NCI-H2081 treated with DMSO at 0.1 percent for 48 hours (cell line): ENCODE measurements at places on chromosomes 12 and 14.

DNA sequence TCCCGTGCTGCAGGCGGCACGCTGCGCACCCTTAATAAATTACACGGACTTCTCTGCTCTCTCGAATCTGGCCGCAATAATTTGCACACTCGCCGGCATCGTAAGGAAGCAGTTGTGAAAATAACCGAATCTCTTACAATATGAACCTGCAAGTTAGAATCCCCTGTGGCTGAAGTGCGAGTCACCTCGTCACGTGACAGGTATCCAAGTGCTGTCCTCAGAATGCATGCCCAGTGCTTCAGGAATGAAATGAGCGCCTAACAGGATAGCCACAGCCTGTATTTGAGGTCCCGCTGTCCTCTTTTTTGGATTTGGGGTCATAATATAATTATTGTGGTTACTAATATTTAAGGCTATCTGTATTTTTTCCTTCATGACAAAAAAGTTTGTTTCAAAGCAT, 82.0 kb downstream of the VWF start:
- DNase-seq, result no peak

DNA sequence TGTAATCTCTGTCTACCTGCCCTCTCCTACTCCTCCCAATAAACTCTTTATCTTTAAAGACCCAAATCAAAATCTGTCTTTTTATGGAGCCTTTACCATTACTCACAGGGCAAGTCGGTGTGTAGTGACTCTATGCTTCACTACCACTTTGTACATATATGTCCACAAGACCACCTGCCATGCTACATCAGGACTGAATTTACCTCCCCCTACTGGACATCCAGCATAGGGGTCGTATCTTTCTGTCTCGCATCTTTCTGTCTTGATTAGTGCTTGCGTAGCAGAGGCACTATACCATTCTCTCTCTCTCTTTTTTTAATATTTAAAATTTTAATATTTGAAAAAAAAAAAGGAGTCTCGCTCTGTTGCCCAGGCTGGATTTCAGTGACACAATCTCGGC, 587.5 kb downstream of the SOX5 start:
- DNase-seq, result no peak

DNA sequence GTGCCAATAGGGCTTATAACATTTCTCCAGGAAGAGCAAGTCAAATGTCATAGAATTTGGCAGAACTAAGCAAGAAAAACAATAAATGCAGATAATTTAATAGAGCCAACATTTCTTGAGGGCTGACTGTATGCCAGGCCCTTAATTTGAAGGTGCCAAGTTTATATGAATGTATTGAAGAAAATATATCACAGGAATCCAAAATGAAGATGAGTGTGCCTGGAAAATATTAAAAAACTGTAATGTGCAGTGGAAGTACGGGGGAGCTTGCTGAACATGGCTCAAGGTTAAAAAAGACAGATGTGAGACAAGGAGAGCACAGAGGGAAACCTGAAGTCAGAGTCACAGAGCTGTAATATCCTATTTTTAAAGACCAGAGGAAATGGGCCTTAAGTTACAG, 16.4 kb downstream of the NR1H4 start:
- DNase-seq, result no peak

GRCh38 chr12:32490801-32491200, 91.4 kb downstream of the FGD4 start:
- DNase-seq, result no peak

- no peak for DNase-seq
These were observed 21.8 kb upstream of the DCN start for GRCh38 chr12:91204421-91204820.

DNA sequence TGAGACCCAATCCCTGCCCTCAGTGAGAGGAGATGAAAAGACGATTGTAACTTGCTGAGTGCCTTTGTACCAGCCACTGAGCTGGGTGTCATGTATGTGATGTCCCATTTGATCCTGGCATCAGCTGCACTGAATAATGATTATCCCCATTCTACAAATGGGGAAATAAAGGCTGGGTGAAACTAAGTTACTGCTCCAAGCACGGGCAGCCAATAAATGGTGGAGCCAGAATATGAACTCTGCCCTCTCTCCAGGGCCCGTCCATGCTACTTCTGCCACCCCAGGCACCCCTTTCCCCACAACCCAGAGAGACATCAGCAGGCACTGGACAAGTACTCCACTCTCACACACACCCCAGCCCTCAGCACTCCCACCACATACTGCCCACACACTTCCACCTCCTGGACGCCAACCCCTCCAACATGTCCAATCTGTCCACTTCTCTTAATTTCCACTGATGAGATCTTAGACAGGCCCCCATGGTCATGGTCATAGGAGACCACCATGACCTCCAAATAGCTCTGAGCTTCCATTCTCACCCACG, 115.8 kb downstream of the DICER1 start:
- DNase-seq, result no peak

DNA sequence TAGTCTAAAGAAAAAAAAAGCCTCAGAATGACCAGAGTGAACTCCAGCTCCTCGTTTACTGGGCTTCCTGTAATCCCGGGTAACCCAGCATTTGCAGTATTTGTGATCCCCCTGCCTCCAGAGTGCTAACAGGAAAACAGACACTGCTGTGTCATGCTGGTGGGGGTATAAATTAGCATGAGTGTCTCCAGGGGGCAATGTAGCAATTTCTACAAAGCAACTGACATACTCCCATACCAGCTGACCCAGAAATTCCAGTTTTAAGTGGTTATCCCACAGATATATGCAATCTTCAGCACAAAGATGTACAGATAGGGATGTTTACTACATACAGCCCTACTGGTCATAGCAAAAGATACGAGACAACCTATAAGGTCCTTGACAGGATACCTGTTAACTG, 18.8 kb downstream of the TTC7B start:
- DNase-seq, result no peak

- no peak for DNase-seq
These were observed 923.0 kb upstream of the TMEM132C start for GRCh38 chr12:127343940-127344339.

DNA sequence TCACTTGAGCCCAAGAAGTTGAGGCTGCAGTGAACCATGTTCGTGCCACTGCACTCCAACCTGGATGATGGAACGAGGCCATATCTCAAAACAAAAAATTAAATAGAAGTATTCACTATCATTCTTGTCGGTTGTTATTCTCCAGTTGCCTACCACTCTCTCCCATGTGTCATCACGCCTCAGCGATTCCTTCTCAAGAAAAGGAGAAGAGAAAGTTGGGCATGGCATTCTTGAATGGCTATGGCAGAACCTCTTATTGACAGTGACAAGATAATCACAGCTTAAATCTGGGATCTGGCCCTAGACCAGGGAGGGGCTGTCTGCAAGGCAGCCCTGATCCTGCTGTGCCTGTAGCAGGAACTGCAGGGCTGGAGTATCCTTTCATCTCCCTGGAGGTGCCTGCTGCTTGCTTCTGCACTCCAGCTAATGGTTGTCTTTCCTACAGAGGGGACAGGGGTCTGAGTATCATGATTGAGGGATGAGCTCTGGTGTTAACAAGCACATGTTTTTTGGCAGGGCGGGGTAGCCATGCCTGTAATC, 12.8 kb upstream of the MLEC start:
- no peak for DNase-seq

- no peak for DNase-seq
These were observed 8.6 kb downstream of the GLTP start for GRCh38 chr12:109871668-109872314.

DNA sequence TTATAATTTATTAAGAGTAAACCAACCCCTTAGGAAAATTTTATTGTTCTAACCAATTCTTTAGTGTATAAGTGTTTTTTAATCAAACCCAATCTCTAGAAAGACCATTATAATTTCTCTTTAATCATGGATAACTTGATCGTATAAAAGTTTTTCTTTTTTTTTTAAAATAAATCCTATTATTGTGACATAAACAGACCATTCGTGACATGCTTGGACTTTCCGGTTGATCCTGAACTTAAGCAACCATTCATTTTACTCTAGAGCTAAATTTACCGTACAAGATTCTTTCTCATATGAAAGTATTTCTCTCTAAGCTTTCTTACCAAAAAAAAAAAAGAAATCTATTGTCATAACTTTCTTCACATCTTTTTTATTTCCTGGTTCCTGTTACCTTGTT, 32.6 kb upstream of the SLC38A4 start:
- no peak for DNase-seq

DNA sequence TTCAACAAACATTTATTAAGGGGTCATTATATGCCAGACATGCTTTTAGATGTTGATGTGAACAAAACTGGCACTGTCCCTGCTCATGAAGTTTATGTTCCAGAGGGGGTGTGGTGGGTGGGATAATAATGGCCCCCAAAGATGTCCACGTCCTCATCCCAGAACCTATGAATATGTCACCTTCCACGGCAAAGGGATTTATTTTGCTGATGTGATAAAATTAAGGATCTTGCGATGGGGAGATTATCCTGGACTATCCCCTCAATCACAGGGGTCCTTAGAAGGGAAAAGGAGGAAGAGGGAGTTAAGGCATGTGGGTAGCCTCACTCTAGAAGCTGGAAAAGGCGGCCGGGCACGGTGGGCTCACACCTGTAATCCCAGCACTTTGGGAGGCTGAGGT, 1.7 kb upstream of the SLC48A1 start:
- no peak for DNase-seq

DNA sequence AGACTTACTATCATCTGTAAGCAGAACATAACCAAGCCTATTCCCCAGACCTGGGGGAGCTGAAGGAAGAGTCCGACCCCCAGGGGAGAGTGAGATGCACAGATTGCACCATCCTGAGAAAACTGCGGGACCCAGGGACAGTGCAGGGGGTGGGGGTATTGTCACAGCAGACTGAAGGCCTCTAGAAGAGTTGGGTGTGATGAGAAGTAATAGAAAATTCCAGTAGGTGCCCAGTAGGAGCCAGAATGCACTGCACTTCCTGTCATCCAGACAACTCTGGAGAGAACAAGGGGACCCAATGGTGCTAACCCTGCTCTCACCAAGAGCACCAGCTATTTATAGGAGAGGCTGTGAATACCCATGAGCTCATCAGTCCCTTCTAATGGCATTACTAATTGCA, 190.1 kb downstream of the BCL11B start:
- no peak for DNase-seq

DNA sequence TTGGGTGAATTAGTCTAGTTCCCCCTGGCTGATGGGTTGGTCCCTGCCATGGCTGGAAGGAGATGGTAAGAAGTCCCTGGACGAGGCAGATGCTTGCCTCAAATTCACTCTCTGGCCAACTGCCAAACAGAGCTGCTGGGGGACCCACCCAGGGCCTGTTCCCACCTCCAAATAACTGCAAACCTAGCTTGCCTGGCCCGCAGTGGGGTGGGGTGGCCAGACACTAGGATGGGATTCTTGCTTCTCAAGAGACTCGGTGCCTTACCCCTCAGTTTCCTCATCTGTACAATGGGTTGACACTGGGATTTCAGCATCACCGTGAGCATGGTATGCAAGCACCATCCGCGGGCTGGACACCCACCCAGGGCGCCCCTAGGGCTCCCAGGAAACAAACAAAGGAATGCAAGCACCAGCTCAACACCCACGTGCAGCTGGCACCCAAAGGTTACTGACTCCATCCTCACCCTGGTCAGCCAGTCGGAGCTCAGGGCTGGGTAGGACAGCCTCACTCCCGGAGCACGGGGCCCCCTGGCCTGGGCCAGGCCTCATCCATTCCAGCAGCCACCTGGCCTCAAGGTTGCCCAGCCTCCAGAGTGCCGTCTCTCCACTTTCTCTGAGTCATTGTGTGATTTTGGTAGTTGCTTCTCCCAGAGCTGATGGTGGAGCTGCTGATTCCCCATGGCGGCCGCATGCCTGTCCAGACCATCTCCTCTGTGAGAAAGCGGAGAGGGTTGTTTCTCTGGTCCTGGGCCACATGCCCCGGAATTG, 205.2 kb upstream of the RTL1 start:
- DNase-seq, result no peak

DNA sequence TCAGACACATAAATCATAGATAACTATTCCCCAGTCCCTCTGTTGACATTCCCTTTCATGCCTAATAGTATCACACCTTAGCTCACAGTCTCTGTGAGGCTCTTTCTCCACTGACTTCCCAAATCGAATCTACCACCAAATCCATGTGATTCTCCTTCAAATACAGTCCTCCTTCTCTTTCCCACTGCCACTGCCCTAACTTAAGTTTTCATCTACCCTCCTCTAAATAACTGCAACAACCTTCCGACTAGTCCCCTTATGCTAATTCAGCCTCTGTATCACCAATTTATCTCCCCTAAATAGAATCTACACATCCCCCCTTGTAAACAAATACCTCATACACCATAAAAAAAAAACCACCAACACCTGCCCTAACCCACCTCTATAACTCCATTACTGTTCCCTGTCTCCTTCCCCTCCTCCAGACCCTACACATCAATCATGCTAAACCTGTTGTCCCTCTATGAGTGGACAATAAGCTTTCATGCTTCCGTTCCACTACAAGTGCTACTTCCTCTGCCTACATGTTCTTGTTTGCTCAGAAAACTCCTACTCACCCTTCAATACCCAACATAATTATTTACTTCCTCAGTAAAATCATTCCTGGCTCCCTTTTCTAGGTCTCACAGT, 39.0 kb downstream of the SLC25A21 start:
- DNase-seq, result no peak

- no peak for DNase-seq
These were observed 234.7 kb downstream of the FOXN3 start for GRCh38 chr14:89182326-89182725.

DNA sequence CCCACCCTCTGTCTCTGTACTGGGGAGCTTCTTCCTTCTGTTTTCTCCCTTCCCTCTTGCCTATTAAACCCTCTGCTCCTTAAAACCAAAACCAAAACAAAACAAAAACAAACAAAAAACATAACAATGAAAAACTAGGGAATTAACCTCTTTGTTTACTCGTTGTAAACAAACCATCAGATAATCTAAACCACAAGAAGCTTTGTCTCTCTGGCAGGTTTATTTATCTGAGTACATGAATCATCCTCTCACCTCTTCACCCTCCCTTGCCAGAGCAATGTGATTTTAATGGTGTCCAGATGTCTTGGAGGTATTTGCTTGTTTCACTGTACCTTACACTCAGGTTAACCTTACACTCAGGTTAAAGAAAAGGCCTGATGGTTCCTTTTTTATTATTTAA, 66.1 kb downstream of the DYRK2 start:
- DNase-seq, result no peak

DNA sequence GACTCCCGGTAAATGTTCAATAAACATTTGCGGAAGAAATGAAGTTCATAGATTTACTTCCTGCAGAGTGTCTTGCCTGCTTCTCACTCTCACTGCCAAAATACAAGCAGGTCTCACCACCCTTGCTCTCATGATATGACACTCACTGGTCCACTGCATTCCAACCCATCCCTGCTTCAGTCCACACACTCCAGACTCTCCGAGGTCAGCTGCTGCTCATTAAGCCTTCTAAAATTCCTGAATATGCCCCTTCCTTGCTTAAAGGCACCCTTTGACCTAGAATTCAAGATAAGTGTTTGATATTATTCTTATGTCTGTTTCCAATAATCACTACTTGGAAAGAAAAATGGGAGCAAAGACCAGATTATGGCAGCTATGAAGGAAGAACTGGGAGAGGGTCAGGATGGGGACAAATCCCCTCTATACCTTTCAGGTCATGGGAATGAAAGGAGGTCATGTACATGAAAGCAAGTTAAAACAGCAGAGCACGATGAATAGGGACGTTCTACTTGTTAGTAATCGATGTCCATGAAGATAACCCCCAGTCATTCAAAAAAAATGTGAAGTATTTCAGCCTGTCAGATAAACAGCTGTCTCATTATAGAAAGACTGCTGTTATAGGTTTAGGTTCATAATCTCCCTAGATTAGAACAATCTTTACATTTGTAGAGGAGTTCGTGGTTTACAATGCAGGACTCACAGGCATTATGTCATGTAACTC, 10.5 kb upstream of the NID2 start:
- no peak for DNase-seq
